NCI-H146 (cell line): ENCODE measurements at places on chromosomes 7 and 10.

GRCh38 chr7:143846692-143847091 is 55.3 kb downstream of the TCAF1 start:
- no peak for DNase-seq

DNA sequence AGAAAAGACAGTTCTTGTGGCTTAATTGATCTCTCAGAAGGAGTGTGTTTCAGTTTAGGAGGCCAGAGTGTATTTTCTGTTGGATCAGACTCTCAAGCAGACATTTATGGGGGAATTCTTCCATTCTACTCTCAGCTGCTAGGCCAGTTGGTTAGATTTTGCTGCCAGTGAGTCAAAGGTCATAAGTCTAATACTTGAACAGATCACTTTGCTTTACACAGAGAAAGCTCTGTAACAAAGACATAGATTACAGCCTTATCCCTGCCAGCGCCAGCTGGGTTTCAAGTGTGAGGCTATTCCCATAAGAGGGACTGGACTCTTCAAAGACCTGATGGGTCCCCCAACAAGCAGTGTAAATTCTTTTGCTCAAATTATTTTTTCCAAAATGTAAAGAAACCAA is 145.6 kb upstream of the SEMA3C start:
- DNase-seq: no peak

- DNase-seq: no peak
These were observed 17.8 kb downstream of the CDHR3 start for GRCh38 chr7:105980645-105981396.

DNA sequence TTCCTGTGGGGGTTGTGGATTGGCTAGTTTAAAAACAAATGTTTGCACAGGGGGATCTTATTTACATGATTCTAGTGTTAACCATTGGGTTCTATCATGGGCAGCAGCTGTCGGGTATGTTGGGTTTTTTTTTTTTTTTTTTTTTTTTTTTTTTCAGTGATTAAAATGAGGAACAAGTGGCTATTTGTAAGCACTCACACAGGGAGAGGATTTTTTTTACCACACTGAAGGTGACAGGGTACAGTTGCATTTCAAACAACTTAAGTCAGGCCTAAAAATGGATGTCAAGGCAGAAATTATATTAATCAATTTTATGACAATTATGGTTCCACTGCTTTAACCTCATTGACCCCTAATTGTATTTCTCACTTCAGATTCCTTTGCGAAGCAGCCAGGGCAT is 92.8 kb downstream of the CD36 start:
- no peak for DNase-seq

GRCh38 chr7:69780379-69780778 is 182.1 kb downstream of the AUTS2 start:
- DNase-seq: peak; percentile 97

GRCh38 chr10:71090801-71091200 is 121.6 kb upstream of the UNC5B start:
- DNase-seq: no peak

DNA sequence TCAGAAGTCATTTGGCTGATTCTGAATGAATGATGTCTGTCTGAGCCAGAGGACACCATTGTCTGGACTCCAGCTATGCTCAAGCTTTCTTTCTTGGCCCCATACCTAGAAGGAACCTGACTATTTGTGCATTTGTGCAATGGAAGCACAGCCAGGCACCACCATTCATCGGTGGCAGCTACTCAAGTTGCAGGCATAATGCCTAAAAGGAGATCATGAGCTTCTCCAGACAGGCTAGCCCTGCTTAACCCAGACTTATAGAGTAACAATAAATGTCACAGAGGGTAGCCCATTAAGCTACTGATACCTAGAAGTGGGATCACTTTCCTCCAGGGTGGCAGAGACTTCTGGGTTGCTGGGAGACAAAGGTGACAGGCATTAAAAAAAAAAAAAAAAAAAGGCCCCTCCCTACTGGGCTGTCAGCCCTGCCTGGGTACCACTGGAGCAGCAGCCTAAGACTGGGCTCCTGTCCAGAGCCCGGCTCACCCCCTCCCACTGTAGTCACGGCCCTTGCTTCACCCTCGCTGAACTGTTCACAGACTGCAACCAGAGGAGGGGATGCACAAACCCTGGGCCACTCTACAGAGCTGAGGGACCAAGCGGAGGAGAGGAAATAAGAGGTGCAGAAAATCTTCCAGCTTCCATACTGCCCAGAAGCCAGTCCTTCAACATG is 75.4 kb upstream of the ATP6V0A4 start:
- DNase-seq: no peak

DNA sequence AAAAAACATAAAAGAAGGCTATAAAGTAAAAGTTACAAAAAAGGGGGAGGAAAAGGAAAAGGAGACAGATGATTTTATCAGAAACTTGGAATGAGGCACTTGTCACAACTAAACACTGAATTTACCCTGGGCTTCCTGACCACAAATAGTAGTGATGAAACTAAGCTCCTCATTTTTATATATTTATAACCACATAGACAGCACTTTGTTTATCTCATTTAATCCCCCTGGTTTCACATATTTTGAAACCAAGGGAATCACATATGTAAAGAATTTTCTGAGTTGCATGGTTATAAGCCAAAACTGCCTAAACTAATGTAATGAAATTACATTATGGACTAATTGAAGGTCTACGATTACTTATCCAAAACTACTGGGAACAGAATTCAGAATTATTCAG is 39.6 kb upstream of the MET start:
- no peak for DNase-seq

GRCh38 chr7:5677538-5678294 is 103.7 kb downstream of the RNF216 start:
- DNase-seq: peak; percentile 14

DNA sequence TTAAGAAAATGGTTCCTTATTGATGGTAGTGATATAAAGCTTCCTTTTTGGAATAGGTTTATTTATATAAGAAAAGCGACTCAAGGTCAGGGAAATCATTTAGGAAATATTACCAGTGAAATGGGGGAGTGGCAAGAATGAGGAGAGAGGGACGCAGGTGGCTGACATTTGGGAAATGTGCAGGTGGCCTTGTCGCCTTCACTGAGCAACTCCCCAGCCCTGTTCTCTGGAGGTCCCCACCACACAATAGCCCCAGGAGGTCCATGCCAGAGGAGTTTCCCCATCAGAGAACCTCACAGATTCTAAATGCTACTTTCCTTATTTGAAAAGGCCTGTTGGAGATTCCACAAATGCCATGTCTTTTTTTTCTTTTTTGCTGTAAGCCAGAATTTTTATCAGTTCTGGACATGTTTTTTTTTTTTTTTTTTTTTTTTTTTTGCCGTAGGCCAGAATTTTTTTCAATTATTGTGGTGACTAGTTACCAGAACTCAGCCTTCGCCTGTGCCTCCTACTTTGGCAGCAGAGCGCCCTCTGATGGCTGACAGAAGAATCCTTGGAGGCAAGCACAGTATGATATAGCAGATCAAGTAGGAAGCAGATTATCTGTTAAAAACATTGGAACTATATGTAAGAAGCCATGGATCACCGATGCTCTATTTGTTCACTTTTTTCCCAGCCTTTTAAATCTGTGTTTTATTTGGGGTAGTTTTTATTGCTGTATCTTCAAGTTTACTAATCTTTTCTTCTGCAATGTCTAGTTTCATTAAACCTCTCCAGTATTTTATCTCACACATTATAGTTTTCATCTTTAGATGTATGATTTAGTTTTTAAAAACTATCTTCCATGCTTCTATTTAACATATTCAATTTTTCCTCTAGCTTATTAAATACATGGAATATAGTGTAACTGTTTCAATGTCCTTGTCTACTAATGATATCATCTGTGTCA is 18.6 kb downstream of the OPALIN start:
- peak; percentile 35 for DNase-seq

DNA sequence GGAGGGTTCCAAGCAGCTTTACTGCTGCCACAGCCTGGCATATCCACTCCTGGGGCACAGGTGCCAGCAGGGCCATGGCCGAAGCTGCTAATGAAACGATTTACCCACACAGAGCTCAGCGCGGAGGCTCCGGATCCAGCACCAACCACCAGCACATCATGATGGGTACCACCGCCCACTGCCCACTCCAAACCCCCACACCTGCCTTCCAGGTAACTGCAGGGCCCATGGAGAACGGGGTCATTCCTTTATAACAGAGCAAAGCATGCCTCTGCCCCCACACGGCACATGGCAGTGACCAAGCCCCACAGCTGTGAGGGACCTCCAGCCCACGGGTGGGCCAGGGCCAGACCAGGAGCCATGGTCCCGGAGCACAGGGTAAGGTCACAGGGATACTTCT is 53.2 kb downstream of the EBF3 start:
- no peak for DNase-seq

DNA sequence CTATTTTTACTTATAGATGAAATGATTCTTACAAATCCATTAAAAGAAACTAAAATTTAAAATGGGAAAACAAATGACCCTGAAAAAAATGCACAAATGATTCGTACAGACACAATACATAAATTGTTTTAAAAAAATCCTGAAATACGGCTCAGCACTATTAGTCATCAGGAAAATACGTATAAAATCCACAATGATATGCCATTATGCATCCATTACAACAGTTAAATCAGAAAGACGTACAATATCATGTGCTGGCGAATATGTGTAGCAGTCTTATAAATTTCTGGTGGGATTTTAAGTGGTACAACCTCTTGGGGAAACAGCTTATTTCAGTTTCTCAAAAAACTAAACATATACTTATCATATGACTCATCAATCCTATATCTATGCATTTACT is 600.1 kb upstream of the STEAP1 start:
- DNase-seq: no peak

GRCh38 chr7:33669251-33669670 is 236.1 kb upstream of the BMPER start:
- peak; percentile 65 for DNase-seq

GRCh38 chr10:128140425-128140824 is 14.2 kb upstream of the MKI67 start:
- no peak for DNase-seq

GRCh38 chr7:113159746-113160339 is 41.5 kb upstream of the SMIM30 start:
- DNase-seq: peak; percentile 38

GRCh38 chr10:12445701-12446334 is 96.5 kb downstream of the CAMK1D start:
- DNase-seq: no peak

- no peak for DNase-seq
These were observed 66.1 kb downstream of the FZD1 start for GRCh38 chr7:91330191-91330808.

DNA sequence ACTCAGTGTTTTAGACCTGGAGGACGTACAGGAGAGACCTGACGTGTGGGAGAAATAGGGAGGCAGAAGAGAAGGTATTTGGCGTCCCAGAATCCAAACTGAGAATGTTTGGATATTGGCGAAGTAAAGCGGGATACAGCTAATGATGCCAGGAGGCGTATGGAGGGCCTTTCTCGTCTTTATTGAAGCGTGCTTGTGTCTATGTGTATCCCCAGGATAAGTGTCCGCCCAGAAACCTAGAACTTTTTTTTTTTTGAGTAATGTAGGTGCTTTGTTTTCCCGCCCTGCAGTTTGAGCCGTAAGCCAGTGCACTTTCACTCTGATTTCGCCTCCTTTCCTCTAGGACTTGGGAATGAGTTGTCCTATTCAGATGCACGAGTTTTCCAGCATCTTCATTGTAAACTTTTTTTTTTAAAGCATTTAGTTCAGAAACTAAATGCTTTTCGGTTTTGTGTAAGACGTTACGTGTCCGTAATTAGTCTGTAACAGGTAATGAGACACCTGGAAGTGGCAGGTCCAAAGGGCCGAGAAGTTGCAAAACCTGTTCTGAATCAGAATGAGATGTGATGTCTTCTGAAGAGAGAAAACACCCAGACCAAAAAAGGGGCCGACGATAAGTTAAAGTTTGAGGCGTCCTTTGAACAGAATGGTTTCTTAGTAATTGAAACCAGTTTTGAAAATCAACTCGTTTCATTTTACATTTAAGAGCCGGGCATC is 746 bp downstream of the ARL5B start:
- peak; percentile 77 for DNase-seq

DNA sequence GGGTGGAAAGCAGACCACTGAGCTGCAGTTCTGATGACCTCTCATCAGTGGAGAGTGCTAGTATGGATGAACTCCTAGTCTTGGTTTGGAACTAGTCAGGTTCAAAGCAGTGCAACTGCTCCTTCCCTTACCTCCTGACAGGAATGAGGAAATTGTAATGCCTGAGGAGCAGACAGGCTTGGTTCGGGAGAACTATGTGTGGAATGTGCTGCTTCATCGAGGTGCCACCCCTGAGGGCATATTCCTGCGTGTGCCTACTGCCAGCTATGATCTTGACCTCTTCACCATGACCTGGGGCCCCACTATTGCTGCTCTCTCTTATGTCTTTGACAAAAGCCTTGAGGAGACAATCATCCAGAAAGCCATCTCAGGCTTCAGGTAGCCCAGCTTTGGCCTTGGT is 27.4 kb upstream of the NFKB2 start:
- no peak for DNase-seq

GRCh38 chr10:33314811-33315561 is 19.5 kb downstream of the NRP1 start:
- DNase-seq: no peak

- no peak for DNase-seq
These were observed 86.6 kb upstream of the MDFIC start for GRCh38 chr7:114835303-114835702.
